ENCODE measurements at places on chromosomes 13 and 19.

- DNase-seq, result no peak
Measured at GRCh38 chr19:13557756-13558398, 51.6 kb upstream of the CACNA1A start.

- DNase-seq, result no peak
Measured at GRCh38 chr19:17457616-17458015, 3.1 kb downstream of the NXNL1 start.

- DNase-seq, result no peak
Measured at GRCh38 chr13:19023115-19023514, 158.5 kb downstream of the TUBA3C start.

DNA sequence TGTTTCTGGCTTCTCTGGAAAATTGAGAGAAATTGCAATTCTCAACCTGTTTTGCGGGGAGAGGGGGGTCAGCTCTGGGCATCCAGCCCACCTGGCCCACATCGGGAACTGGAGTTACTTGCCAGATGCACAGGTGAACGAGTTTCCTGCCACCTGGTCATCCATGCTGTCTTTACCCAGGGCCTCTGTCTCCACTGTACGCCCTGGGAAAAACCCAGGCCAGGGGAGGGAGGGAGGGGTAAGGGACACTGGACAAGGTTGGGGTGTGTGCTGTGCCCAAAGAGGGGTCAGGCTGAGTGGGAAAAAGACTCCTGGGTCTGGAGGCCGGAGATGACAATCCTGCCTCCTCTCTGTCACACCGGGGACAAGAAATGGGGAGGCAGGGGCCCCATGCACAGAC is 307.6 kb downstream of the ZNF536 start:
- no peak for DNase-seq

DNA sequence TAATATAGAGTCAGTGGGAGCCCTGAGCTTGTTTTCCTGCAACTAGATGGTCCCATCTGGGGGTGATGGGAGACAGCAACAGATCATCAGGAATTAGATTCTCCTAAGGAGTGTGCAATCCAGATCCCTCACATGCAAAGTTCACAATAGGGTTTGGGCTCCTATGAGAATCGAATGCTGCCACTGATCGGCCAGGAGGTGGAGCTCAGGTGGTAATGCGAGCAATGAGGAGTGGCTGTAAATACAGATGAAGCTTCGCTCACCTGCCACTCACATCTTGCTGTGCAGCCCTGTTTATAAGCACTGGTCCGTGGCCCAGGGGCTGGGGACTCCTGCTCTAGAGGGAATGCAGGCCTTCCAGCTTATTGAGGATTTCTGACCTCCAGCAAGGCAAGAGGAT is 5.7 kb downstream of the ZNF558 start:
- DNase-seq, result no peak

- DNase-seq, result no peak
Measured at GRCh38 chr19:38513762-38514167, 80.3 kb downstream of the RYR1 start.

DNA sequence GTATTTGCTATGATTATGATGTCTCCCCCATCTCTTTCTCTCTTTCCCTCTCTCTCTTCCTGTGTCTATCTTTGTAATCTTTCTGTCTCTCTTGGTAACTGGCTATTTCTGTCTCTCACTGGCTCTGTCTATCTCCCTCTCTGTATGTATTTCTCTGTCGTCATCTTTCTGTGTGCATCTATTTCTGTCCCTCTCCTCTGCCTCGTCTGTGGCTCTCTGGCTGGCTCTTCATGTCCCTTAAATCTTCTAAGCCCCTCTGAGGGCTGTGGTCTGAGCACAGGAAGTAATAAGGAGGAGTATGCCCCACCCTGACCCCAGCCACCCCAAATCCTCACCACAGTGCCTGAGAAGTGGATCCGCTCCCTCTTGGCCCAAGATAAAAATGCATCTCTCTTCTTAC is 104.4 kb downstream of the DNAJC15 start:
- no peak for DNase-seq

DNA sequence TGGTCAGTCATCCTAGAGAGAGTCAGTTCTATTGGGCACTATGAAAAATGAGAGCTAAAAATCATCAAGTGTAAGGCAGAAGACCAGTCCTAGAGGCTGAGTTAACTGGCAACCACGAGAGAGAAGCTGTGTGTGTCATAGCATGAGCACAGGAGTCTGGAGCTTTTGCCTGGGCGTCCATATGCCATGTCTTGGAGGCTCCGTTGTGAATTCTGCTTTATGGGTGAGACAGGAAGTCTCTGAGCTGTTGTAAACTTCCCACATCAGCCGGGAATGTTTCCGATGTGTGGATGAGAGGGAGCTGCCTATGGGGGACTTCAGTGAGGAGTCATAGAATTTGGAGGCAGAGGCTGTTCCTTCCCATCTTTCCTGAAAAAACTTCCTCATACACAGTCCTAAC is 120.0 kb downstream of the ITGBL1 start:
- no peak for DNase-seq

GRCh38 chr19:55041627-55042343 is 3.7 kb upstream of the GP6 start:
- no peak for DNase-seq

GRCh38 chr13:38348861-38349389 is 726 bp upstream of the UFM1 start:
- DNase-seq, result peak; percentile 30

DNA sequence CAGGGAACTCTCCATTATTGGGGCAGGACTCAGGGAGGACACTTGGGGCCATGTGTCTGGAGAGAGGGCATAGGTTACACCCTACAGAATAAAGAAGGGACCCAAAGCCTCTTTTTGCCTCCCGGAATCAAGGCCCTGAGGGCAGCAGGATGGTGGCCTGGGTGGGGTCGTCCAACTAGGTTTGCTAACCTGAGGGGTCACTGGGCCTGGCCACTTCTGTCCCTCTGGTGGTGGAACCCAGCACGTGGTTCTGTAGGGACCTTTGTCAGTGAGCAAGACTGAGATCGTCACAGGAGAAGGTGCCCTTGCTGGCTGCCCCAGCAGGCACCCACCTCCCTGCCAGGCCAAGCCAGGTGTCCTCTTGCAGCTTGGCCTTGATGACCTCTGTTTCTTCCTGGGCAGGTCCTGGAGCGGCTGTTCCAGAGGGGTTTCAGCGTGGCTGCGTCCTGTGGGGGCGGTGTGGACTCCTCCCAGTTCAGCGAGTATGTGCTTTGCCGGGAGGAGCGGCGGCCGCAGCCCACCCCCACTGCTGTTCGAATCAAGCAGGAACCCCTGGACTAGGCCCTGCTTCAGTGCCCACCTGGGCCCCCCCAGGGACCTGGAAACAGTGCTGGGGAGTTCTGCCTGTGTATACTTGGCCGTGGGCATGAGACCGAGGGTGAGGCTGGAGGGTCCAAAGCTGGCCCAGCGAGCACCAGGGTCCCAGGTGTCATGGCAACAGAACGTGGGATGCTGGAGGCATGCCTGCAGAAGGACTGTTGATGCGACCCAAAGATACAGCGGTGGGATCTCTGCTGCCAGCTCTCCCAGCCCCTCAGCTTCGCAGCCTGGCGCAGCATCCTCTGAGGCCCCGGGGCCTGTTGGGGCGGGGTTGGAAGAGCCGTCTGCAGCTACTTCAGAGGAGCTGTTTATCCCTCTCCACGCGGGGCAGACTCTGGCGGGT is 16.0 kb downstream of the KCTD15 start:
- DNase-seq, result no peak

DNA sequence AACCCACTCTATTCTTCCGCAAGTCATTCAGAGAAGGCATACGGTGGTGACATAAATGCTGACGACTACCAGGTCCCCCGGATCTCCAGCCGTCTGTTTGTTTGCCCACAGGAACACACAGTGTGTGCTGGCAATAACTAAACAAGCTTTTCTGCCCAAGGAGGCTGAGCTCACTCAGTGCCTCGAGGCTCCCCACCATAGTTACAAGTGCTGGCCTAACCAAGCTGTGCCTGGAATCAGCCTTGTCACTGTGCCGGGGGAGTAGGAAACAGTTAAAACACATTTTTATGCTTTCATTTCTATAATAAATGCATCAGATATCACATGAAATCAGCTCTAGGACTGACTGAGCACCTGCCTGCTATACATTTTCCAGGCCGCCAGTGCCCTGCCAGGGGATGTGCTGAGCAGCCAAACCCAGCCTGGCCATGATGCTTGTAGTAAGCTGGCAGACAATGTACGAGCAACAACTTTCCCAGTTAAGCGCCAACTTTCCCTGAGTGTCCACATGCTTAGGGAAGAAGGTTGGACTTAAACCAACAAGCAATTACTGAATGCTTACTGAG is 28.1 kb downstream of the BRD4 start:
- no peak for DNase-seq
